ENCODE measurements at places on chromosomes 13 and 19.

DNA sequence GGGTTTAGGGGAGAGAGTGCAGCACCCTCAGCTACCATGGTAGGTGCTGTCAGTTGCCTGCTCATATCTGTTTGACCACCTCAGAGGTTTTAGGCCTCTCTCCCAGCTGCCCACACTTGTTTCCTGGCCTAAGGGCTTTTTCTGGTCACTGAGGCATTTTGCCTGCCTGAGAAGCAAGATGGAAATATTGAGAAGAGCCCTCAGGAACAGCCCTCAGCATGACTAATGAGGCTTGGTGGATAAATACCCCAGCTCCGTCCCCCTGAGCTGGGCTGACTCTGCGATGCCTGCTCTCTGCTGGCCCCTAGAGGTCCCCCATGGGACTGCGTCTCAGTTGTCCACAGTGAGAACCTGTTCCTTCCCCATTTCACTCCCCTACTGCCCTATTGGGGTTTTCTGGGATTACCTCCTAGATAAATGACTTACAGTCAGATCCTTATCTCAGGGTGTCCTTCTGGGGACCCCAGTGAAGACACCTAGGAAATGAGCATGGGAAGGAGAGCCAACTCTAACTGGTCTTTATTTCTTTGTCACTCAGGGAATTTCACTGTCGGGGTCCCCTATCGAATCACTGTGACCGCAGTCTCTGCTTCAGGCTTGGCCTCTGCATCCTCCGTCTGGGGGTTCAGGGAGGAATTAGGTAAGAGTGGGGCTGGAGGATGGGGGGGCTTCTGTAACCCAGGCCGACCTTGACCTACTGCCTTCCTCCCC, 13.3 kb downstream of the PALM3 start:
- no peak for DNase-seq

DNA sequence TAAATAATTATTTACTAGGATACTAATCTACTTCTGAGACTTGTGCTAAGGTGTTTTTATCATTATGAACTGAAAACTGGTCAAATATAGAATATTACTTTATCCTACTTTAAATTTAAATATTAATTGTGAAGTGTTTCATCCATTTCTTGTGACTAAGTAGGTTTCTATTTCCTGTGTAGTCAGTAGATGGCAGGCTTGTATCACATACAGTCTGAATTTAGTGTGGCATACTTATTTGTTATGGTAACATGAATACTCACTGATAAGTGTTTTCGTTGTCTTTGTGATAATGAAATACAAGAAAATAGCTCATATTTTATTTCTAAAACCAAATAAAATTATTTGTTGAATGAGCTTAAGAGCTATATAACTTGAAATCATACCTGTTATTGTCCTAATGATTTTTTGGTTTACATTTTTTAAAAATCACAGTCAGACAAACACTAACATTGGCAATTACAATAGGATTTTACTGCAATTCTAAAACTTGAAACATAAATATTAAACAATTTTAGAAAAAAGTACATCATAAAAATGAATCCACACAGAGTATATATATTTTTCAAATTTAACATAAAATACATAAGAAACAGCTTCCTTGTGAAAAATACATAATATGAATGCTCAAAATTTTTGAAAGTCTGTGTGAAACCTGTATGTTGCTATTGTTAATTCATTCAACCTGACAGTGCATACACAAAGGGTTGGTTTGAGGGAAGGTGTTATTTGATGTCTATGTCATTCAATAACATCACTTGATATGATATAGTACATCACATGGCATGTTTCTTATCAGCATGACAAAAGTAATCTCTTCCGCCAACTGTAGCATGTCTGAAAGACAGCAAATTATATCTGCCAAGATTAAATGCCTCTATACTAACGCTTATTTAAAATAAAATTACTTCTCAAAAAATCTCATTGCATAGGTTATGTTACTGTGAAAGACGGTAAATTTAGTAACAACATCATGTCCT, 904.8 kb upstream of the PCDH20 start:
- no peak for DNase-seq

DNA sequence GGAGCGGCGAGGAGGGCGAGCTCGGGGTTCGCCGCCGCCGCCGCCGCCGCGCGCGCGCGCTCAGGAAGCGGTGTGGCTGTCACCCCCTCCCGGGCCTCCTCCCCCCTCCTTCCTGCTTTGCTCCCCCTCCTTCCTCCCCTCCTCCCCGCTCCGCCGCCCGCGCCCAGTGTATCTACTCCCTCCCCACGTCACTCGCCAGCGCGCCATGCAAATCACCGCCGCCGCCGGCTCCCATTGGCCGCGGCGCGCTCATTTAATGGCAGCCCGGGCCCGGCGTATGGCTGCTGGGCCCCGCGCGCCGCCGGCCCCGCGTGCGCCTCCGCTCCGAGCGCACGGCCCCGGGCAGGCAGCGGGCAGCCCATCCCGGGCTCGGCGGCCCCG, 335 bp upstream of the SOX1 start:
- peak; percentile 72 for DNase-seq

DNA sequence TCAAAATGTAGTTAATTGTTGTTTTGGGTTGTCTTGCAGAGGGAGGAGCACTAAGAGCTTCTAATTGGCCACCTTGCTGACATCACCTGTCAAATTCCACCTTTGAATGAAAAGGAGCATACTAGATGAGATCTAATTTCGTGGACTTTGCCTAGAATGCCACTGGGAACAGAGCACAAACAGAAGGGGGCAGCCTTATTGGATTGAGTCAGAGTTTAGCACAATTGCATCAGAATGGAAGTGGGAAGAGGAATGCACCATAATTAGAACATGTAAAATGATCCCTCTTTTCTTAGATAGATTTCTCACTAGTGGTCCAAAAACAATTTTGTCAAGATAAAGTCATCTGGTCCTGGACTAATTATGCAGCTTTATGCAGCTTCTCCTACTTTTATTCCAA, 1552.2 kb downstream of the PCDH9 start:
- no peak for DNase-seq

DNA sequence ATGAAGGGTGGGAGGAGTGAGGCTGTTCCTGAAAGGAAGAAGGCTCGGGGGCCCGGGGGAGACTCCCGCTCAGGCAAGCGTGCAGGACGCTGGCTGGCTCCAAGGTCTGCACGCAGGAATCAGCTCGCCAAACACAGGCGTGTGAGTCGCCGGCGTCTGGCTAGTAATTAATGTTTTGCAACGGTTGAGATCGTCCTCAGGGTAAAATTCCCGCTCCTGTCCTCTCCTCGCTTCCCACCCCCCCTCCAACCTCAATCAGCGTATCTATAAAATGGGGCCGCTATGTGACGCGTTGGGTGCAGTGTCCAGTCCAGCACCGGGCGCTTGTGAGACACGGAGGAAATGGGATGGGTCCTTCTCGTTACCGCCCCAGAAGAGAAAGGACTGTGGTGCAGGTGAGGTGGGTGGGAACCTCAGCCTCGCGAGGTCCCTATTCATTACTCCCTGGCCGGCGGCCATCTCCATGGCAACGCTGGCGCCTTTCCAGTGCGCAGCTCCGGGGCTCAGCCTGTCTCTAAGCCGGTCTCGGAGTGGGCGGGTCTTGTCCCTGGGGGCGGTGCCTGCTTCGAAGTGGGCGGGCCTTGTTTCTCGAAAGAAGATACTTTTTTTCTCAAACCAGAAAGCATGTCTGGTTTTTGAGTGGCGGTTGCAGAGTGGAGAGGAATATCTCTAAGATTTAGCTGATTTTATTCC, 6.5 kb upstream of the ZNF579 start:
- DNase-seq, result peak; percentile 95

- DNase-seq, result no peak
Measured at GRCh38 chr19:32091241-32091640, 254.2 kb upstream of the ZNF507 start.

- no peak for DNase-seq
Measured at GRCh38 chr13:20054586-20054985, 96.1 kb downstream of the ZMYM2 start.

DNA sequence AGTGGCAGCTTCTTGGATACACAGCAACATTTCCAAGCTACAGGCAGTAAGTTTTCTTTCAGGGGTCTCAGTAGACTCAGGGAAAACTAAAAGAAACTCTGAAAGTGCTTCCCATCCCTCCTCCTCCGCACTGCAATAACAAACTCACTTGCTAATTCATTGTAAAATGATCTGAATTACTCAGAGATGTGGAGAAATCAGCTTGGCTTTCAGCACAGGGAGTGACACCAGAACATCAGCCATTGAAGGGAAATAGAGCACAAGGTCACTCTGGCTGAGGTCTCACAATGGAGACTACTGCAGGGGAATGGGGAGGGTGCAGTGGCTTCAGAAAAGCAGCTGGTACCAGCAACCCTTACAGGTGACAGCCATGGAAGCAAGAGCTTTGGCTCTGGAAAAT, 137.3 kb upstream of the SERP2 start:
- DNase-seq, result no peak

DNA sequence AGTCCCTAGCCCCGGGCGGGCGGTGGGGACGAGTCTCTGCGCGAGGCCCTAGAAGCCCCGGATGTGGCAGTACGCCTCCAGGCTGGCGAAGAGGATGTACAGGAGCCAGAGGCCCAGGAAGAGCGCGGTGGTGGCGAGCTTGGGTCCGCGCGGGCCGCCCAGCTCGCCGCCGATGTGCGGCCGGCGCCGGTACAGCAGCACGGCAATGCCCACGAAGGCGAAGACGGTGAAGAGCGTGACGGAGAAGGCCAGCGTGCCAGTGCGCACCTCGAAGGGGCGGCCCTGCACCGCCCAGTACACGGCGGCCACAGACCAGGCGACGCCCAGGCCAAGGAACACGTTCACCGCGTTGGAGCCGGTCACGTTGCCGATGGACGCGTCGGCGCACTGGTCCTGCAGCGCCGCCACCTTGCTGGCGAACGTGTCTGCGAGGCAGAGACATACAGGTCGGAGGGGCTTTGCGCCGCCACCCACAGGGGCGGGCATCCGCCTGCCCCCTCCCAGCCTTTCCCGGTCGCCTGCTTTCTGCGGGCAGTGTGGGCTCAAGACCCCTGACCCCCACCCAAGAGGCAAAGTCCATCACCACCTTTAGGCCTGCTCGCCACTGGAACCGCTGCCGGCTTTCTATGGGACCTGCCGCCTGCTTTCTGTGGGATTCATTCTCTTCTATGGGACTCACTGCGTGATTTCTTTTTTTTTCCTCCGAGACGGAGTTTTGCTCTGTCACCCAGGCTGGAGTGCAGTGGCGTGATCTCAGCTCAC, 10.9 kb upstream of the MEIS3 start:
- DNase-seq, result peak; percentile 44

DNA sequence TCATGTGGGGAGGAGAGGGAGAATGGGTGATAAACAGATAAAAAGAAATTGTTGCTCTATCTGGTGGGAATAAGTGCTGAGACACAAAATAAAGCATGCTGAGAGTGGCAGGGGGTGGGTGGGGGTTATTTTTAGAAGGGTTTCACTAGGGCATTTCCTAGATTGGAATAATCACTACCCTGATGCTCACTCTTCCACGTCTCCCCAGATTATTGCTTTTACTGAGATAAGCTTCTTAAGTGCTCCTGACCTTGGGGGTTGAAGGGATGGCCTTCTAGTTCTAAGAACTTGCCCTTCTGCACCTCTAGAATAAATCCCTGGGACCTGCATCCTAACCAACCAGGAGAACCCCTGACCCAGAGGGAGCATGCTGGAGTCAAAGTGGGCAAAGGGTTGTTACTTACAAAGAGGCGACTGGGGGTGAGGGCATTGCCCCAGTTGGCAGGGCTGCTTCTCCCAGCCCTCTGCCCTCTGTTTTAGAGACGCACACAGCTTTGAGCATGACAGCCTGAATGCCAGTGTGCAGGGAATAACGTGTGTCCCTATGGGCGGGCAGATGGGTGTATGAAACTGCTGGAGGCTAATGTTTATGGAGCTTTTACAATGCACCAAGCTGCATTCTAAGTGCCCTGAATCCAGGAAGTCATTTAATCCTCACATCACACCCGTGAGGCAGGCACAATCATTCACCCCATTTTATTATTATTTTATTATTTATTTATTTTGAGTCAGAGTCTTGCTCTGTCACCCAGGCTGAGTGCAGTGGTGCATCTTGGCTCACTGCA, 743 bp downstream of the RDH8 start:
- DNase-seq, result no peak

DNA sequence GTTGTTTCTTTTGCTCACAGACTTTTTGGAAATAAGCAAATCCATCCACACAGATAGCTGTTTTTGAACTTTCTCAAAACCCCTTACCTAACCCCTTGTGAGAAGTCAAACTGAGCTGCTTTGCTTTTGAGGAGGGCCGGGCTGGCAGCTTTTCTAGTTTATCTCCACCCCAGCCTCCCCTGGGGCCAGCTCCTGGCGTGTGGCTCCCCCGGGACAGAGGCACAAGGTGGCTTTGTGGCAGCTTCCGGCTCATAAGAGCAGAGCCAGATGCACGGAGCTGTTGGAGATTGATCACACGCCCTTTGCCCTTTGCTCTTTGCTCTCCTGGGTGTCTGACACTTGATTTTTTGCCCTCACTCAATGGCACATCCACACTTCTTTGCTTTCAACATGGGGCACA, 24.9 kb upstream of the RNF113B start:
- no peak for DNase-seq

DNA sequence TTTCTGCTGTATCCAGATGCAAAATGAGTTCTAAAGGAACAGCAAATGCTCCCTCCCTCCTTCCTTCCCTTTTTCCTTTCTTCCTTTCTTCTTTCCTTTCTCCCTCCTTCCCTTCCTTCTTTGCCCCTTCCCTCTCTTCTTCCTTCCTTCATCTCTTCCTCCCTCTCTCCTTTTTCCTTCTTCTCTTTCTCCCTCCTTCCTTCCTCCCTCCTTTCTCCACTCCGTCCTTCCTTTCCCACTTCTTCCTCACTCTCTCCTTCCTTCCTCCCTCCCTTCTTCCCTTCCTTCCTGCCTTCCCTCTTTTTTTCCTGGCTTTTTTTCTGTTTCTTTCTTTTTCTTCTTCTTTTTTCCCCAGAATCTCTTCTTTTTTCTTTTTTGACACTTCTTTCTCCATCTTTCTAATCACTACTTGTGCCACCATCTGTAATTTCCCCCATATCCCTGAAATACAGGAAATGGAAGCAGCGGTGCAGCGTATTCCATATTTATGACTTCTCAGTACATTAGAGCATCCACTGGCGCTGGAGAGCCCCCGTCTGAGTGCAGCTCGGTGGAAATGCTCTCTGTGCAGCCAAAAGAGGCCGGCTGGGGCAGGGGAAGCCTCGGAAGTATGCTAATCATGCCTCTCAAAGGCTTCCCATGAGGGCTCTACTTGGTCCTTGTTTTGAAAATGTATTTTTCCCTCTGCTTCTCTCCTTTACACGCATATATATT, 275.6 kb downstream of the TSHZ3 start:
- peak; percentile 82 for DNase-seq

DNA sequence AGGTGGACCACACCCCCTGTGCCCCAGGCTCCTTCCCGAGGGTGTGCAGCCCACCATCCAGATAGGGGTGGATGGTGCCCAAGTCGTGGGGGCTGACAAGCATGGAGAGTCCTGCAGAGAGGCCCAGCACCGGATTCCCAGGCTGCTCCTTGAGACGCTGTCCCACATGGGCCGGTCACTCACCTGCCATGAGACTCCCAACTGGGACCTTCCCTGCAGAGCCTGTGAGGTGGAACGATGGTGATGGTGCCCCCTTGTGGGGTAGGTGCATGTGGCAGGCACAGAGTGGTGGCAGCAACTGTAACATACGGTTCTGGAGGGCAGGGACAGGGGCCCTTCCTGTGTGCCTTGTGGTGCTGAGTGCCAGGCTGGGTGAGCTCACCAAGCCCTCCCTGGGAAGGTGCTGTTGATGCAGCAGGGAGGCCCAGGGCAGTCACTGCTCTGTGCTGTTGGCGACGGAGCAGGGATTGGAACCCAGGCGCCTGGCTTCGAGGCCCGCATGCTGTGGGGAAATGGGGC, 33.1 kb downstream of the PPP1R37 start:
- no peak for DNase-seq

Measured in right hindlimb (tissue), 1 donor.